ENCODE measurements at places on chromosomes 1 and 21.
A peak's percentile ranks its signal among the peaks of the same experiment; 100 is the strongest.

DNA sequence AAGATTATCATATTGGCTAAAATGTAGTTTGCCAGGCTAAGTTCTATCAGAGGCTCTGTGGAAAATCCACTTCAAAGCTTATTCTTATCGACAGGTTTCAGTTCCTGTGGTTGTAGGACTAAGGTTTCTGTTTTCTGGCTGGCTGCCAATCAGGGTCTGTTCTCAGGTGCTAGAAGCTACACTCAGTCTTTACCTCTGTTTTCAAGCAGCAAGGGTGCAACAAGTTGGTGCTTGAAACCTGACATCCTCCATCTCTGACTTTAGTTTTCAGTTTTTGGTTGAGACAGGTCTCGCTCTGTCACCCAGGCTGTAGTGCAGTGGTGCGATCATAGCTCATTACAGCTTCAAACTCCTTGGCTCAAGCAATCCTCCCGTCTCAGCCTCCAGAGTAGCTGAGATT, 15.3 kb upstream of the TMCO2 start:
- DNase-seq = no peak

DNA sequence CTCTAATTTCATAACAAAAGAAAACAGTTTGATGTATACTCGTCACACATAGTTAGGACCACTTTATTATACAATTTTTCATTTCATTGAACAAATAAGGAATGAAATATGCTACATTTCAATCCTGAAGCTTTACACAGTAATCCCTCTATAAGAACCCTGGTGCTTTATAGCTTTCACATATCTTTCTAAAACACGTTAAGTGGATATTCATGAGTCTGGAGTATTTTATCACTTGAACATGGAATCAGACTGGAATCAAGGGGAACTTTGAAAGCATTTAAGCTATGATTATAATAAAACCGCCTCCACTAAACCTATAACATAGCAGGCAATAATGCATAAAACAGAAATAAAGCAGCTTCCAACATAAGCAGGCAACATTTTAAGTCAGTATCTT, 476.6 kb downstream of the COL11A1 start:
- DNase-seq = no peak

- no peak for DNase-seq
These were observed 488.7 kb downstream of the PTBP2 start for GRCh38 chr1:97210307-97210706.

- DNase-seq = peak; percentile 43
These were observed 23.5 kb downstream of the ASB17 start for GRCh38 chr1:75908717-75909152.

- no peak for DNase-seq
These were observed 184.4 kb downstream of the NFIA start for GRCh38 chr1:61266738-61267137.

GRCh38 chr21:36247316-36248010, 72.5 kb upstream of the MORC3 start:
- no peak for DNase-seq

- DNase-seq = no peak
These were observed 58.0 kb upstream of the SGIP1 start for GRCh38 chr1:66475940-66476339.

DNA sequence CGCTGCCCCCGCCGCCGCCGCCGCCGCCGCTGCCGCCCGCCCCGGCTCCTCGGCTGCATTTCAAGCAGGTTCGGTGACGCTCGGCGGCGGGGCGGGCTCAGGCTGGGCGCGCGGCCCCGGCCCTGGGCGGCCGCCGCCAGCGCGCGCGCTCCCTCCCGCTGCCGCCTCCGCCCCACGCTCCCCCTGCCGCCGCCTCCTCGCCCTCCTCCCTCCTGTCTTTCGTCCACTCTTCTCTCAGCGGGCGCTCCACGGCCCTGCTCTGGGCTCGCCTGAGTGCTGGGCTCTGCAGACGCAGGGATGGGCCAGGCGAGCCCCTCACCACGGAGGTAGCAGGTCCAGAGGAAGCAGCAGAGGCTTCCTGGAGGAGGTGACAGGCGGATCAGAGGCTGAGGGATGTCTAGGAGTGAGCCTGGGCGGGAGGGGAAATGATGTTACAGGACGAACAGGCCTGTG, at the start of gene LRP8:
Gene LRP8 (minus strand): TSS at position 62 of the 453 bp plus-strand sequence. CDS start 158 bp downstream, outside the sequence.
- no peak for DNase-seq

DNA sequence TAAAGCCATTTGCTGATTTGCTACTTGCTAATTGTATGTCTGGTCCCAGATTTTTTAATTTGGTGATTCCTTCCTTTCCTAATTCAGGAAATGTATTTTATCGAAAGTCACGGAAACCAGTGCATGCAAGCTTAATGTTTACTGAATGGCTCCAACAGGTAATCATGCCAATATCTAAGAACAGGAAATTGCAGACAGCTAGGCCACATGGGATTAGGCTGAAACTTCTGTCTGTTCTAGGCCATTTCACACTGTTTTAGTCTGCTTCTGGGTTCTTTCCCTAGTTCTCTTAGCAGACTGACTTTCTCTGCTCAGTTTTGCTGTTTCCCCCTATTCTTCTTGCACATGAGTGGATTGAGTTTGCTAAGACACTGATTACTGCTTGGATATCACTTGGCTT, 111.4 kb downstream of the NTNG1 start:
- DNase-seq = no peak

- no peak for DNase-seq
These were observed 36.7 kb downstream of the NPHP4 start for GRCh38 chr1:5955479-5955977.

GRCh38 chr1:29756901-29757725, 520.8 kb downstream of the PTPRU start:
- no peak for DNase-seq

GRCh38 chr1:56675763-56676162, 30.6 kb downstream of the PRKAA2 start:
- no peak for DNase-seq

DNA sequence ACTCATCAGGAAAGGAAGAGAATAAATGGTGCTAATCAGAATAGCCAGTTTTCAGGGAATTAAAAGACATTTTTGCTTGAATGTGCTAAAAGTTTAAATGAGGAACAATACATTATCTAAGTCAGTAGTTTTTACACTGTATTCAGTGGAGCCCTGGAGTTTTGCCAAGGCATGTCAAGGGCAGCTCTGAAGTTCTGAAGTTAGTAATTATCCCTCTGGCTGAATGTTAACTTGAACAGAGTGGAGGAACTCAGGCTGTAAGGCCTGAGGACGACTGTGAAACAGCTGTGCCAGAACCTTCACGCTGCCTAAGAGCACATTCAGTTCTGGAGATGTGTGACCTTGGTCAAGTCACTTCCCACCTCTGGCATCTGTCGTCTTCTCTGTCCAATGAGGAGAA, 68.1 kb downstream of the EDEM3 start:
- no peak for DNase-seq

- no peak for DNase-seq
These were observed 170.2 kb downstream of the SYT2 start for GRCh38 chr1:202540014-202540413.

DNA sequence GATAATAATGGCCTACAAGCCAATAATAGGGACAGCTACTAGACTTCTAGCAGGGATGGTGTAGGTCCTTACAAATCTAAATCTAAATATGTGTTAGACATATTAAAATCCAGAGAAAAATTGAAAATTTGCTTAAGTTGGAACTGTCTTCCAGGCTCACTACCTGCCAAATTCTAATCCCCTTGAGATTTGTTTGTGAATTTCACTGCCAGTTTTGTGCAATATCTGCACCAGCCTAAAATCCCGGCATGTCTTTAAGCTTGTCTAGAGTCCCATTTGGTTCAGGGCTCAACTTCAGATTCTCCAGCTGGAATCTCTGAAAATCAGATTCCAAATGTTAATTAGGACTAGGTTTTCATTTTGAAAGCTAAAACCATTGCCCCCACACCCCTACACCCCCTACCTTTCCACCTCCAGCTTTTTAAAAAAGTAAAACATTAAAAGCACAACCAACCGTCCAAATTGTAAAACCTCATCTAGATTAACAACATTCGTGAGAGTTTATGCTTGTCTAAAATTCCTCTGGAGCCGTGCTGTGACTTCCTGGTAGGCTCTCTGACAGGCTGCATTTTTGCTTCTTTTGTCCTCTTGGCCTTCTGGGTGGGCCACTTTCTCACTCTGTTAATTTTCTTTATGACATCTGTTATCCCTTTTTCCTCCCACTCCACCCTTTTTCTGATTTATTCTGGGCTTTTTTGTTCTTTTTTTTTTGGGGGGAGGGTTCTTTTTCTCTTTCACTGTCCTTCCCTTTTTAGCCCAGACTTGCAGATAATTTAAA, 348.7 kb downstream of the PAPPA2 start:
- no peak for DNase-seq

- no peak for DNase-seq
These were observed 85.6 kb upstream of the ZP4 start for GRCh38 chr1:237976331-237976730.

GRCh38 chr1:6971048-6971447, 185.8 kb downstream of the CAMTA1 start:
- no peak for DNase-seq

DNA sequence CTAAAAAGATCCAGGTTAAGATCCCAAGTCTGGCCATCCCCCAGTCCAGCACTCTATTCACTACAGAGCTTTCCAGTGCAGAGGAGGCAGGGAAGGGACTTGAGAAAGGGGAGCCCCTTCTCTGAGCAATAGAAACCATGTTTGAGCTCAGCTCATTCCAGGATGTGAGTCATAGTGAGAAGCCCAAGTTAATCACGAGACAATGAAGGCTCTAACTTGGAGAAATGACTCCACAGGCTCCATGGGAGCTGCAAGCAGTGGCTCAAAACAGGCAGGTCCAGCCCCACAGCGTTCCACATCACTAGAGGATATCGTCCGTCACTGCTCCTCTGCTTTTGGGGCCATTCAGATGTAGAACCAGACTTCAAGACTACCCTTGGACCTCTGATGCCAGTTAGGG, 59.1 kb downstream of the CAMK2N1 start:
- no peak for DNase-seq

- no peak for DNase-seq
These were observed 125.4 kb upstream of the TMEM51 start for GRCh38 chr1:15028102-15028501.

DNA sequence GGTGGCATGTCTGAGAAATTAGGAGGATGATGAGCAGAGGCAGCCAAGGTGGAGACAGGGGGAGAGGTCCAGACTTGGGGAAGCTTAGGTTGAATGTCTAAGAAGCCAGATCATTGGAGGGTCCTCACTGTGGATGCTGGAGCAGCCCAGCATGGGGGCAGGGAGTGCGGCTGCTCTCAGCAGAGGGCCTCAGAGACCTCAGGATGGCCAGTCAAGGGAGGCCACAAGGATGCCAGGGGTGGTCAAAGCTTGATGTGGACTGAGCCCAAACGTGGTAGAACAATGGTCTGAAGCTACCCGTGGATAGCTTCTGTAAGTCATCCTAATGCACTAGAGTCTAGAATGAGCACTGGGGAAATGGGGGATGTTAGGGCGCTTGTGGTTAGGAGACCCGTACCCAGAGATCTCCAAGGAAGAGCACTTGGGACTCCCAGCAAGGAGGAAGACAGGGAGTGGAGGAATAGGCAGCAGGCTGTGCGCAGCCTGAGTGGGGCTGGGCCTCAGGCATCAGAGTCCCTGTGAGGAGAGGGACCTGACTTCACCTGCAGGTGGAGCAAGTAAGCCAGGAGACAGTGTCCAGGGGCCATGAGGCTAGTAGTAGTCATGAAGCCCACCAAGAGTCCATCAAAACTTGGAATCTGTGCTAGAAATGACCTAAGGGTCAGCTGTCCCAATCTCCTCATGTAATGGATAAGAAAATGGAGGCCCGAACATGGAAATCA, 4.3 kb upstream of the S100A9 start:
- DNase-seq = peak; percentile 18

DNA sequence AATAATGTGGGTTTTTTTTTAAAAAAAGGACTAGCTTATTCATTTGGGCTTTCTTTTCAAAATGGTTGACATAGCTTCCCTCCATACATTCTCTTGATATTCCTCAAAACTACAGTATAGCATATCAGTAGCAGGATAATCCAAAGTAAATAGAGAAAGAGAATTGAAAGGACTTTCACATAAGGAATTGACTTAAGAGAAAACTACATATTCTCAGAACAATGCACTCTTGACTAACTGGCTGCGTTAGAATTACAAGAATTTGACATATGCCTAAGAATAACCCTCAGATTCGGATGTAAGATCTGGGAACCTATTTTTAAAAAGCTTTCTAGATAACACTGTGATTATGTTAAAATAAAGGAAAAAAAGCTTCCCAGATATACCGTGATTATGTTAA, 3.1 kb downstream of the PRKAB2 start:
- DNase-seq = no peak

- no peak for DNase-seq
These were observed 72.9 kb upstream of the SLC2A1 start for GRCh38 chr1:43031316-43032203.

- no peak for DNase-seq
These were observed 41.3 kb upstream of the PTGFRN start for GRCh38 chr1:116868385-116868784.

DNA sequence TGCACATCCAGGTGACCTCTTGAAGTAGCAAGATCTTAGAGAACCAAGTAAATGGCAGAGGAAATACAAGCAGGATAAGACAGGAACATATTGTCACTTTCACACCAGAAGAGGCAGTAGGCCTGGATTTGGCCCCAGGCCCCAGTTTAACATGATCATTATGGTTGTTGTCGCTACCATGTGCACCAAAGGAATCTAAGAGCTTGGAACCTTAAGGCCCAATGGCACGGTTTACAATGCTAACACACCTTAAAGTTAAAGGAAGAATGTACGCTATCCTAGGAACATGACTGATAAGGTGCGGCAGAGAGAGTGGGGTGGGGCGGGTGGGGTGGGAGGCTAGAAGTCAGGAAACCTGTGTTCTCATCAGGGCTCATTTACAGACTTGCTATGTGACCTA, 147.5 kb downstream of the ROR1 start:
- DNase-seq = no peak

DNA sequence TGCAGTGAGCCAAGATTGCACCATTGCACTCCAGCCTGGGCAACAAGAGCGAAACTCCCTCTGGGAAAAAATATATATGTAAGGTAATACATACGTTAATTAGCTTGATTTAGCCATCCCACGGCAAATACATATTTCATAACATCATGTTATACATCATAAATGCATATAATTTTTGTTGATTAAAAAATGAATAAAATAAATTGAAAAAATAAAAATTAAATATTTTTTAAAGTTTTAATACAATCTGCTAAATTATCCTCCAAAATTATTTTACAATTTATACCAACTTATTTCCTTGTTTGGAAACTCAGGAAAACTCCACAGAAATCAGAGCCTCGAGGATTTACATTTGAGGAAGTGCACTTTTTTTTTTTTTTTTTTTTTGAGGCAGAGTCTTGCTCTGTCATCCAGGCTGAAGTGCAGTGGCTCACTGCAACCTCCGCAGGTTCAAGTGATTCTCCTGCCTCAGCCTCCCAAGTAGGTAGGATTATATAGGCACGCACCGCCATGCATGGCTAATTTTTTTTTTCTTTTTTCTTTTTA, 12.6 kb upstream of the IPO9 start:
- DNase-seq = no peak

- no peak for DNase-seq
These were observed 4.6 kb downstream of the COL18A1 start for GRCh38 chr21:45409466-45410150.

GRCh38 chr1:15577691-15578090, 7.2 kb downstream of the AGMAT start:
- no peak for DNase-seq

Data from iPS DF 6.9 (cell line).